ENCODE measurements at places on chromosomes 5 and 9.

DNA sequence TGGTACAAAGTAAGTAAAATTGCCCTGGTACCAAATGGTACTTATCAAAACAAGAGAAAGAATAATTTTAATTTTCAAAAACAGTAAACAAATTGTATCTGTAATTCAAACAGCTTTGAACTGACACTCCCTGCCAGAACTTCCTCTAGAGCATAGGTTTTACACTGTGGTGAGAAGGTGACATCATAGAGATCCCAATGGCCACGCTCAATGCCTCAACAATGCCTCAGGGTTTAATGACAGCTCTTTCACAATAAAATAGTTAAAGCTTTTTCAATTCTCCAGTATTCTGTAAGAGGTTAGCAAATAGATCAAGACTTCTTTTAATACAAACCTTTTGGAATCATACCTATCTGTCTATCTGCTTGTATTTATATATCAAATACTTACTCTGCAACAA is 437.1 kb downstream of the PRR16 start:
- no peak for DNase-seq

GRCh38 chr5:15249152-15249551 is 250.8 kb upstream of the FBXL7 start:
- no peak for DNase-seq

- DNase-seq: peak; percentile 44
These were observed 403 bp downstream of the KIF2A start for GRCh38 chr5:62306323-62306895.

DNA sequence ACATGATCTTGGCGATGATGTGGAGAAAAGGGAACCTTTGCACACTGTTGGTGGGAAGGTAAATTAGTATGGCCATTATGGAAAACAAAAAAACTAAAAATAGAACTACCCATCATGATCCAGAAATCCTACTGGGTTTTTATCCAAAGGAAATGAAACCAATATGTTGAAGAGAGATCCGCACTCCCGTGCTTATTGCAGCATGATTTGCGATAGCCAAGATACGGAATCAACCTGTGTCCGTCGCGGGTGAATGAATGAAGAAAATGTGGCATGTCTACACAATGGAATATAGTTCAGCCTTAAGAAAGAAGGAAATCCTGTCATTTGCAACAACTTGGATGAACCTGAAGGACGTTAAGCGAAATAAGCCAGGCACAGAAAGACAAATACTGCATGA is 84.5 kb downstream of the TTLL11 start:
- DNase-seq: no peak

DNA sequence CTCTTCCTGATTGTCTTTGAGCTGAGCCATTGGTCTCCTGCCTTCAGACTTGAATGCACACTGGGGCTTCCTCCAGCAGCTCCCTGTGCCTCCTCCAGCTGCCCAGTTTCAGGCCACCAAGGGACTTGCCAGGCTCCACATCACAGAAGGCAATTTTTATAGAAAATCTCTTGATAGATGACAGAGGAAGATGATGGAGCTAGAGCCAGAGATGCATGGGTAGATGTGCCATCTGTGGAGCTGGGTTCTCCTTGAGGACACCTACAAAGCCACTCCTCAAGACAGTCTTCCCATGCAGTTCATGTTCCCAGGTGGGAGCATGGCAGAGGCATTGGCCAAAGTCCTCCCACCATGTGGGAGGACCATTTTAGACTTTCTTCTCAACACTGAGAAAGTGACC is 239.6 kb upstream of the IRX1 start:
- no peak for DNase-seq

- DNase-seq: no peak
These were observed 60.0 kb upstream of the SARDH start for GRCh38 chr9:133798160-133798559.

GRCh38 chr9:1878811-1879210 is 136.3 kb upstream of the SMARCA2 start:
- no peak for DNase-seq

- DNase-seq: no peak
These were observed 104.1 kb downstream of the STRBP start for GRCh38 chr9:123164285-123164684.

GRCh38 chr5:36017004-36017403 is 25.8 kb upstream of the UGT3A1 start:
- DNase-seq: no peak

- DNase-seq: no peak
These were observed 4.5 kb downstream of the REEP5 start for GRCh38 chr5:112917453-112917995.

GRCh38 chr9:107683566-107683965 is 194.0 kb upstream of the KLF4 start:
- DNase-seq: no peak

GRCh38 chr9:5799314-5799713 is 33.6 kb downstream of the ERMP1 start:
- DNase-seq: no peak

GRCh38 chr5:10620346-10620745 is 56.5 kb downstream of the ANKRD33B start:
- no peak for DNase-seq

DNA sequence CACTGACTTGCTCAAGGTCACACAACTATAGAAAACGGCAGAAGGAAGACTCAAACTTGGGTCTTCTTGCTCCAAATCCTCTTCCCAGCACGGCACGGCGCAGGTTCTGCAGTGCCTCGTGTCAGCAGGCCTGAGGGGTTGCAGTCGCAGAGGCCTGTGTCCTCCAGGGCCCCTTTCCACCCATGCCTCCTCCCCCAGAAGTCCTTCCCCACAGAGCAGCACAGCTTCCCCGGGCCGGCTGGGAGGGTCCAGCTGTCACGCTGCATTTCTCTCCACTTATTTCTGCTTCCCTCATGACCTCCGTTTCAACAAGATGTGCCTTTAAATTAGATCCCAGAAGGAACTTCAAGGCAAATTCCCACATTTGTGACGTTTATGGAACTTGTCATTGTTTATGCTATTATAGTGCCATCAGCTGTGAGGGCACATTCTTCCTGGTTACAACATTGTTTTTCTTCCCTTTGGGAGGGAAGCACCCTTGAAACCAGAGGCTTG is 148.4 kb downstream of the C5orf15 start:
- DNase-seq: no peak
